ENCODE measurements at places on chromosomes 12 and 14.
A peak's percentile ranks its signal among the peaks of the same experiment; 100 is the strongest.

GRCh38 chr12:130713581-130713991 is 2.5 kb downstream of the RIMBP2 start:
- no peak for DNase-seq

DNA sequence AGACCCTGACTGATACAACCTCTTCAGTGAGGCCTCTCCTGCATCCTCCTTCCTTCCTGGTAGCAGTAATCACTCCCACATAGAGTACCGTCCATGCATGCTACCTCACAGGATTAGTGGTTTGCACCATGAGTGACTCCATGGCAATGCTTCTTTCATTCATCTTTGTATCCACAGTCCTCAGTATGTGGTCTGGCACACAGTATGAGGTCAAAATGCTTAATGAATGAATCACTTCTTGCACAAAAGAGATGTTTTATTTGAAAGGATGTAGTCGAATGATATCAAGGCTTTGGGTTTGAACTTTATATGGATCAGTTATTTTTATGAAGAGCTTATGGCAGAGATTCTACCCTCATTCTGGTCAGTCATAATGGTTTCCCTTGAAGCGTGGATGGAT is 42.2 kb downstream of the KCNA5 start:
- peak; percentile 96 for DNase-seq

DNA sequence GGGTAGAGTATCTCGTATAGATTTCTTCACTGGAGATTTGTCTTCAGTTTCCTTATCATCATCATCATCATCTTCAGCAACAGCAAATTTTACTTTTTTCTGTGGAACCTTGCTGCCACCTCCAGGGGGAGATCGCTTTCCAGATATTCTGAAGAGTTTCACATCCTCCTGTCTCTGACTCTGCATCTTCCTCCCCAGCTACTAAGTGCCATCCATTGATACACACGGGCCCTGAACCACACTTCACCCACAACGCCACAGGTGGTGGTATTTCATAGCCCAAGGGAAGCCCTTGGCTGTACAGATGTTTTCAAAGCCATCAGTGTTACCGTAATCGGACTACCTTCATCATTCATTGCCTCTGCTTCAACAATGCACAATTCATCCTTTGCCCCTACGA is 82.2 kb downstream of the PPP2R5C start:
- no peak for DNase-seq

DNA sequence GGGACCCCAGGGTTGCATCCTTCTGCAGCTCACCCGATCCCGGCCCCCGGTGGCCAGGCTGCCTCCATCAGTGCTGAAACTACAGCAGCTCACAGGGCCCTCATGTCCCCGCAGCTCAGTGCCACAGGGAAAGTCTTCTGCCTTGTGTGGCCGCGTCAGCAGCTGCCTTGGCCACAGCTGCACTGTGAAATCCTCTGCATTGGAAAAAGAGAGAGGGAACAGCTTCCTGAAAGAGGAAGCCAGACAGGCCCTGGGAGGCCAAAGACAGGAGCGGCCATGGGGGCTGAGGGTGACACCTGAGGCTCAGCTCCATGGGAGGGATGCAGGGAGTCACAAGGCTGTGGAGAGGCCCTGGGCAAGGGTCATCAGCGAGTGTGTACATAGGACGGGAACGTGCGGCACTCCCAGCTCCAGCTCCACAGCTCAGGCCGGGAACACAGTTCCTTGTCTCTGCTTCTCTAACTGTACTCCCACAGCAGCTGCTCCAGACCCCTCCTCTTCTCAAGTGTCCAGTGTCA is 32.7 kb downstream of the PARP2 start:
- no peak for DNase-seq

DNA sequence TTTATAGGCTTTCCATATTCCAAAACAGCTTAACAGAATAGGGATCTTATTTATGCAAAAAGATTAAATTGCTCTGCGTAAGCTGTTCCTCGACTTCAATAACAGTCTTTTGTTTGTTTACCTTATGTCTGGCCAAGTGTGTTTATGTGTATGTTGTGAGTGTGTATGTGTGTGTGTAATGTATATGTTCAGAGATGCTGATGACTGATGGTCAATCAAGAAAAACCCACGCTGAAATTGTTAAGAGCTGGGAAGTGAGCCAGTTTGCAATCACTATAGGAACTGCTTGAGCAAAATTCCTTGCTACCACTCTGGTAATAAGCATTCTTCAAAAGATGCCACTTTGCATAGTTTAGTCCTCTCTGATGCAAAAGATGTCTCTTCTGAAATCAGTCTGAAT is 59.6 kb downstream of the PRKD1 start:
- DNase-seq = no peak

GRCh38 chr12:49060237-49061156 is at the start of gene KMT2D:
Gene KMT2D, minus strand, starts transcription at chr12:49060794. Its CDS starts 5,470 bp downstream, at chr12:49055324.
- DNase-seq = peak; percentile 88

DNA sequence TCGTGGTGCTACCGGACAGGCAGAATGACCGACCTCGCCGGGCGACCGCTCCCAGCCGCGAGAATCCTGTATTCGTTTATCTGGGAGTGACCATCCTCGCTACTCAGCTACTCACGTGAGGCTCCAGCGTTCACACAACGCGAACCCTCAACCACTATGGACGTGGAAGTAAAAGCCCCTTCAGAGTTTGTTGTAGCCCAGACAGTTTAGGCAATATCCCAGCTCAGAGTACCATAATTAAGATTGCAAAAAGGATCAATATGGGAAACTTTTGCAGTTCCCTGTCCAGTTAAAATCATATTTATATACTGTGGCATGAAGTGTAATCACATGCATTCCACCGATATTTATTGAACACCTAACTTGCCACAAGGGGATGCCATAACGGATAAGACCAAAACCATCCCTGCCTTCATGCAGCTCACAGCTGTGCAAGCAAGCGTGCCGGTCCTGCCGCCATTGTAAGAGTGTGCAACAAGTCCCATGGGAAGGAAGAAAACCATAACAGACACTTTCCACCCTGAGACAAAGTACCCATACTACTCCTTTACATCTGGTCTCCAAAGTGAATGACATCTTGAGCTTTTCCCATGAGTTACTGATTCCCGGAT is 938 bp upstream of the MAX start:
- peak; percentile 12 for DNase-seq

DNA sequence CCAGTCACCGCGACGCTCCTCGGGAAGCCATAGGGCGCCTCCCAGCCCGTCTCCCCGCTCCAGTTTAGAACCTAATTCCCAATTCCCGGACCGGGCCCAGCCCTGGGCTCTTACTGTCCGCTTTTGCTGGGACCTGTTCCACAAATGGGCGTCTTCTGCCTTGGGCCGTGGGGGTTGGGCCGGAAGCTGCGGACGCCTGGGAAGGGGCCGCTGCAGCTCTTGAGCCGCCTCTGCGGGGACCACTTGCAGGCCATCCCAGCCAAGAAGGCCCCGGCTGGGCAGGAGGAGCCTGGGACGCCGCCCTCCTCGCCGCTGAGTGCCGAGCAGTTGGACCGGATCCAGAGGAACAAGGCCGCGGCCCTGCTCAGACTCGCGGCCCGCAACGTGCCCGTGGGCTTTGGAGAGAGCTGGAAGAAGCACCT is 797 bp downstream of the UNG start:
- DNase-seq = peak; percentile 34

DNA sequence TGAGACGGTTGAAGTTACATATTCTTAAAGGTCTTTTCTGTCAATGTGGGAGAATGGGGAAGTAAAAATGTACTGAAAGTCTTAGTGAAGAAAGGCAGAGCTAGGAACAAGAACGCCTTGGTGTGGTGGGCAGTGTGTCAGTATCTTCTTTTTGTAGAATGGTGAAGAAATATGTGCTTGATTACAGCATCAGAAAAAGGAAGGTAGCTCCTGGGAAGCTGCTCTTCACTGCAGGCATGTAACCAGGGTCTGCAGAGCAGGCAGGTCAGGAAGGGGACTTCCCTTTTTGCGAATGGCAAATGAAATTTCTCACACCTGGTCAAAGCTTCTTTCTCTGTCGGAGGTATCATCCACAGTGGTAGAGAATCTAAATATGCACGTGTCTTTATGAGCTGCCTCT is 226.2 kb downstream of the ADAMTS20 start:
- no peak for DNase-seq

- DNase-seq = no peak
These were observed 18.3 kb downstream of the PLEK2 start for GRCh38 chr14:67393689-67394088.

GRCh38 chr12:54225666-54226065 is 36.9 kb upstream of the SMUG1 start:
- no peak for DNase-seq

- no peak for DNase-seq
These were observed 209.0 kb upstream of the RTL1 start for GRCh38 chr14:101112351-101113107.

DNA sequence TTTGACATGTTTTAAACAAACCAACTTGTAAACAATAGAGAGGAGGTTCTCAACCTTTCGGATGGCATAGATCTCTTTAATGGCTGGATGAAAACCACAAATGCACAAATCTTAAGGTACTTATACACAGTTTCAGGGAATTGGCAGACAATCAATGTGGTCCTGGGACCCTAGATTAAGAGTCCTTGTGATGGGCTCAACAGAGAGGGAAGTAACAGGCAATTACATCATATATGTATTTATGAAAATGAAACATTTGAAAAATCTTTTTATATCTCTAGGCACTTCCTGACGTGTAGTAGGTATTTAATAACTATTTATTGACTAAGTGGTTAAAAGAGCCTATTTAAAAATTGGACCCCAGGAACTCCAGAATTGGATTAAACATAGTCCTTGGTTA is 897 bp downstream of the ACTR10 start:
- DNase-seq = no peak

DNA sequence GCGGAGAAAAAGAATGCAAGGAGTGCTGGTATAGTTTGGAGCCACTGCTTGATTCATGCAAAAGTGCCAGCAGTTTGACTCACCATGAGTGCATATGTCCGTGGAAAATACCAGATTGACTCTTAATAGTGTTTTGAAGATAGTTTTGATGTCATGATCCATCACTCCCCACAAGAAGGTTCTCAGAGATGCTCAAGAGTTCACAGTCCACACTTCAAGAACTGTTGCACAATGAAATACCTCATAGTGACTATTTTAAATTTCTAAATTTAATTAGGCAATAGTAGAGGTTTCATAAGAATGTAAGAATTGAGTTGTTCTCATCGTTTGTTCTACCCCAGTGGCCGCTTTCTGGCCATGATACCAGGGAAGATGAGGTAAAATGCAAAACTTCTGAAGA is 286.6 kb upstream of the RGS6 start:
- peak; percentile 46 for DNase-seq

DNA sequence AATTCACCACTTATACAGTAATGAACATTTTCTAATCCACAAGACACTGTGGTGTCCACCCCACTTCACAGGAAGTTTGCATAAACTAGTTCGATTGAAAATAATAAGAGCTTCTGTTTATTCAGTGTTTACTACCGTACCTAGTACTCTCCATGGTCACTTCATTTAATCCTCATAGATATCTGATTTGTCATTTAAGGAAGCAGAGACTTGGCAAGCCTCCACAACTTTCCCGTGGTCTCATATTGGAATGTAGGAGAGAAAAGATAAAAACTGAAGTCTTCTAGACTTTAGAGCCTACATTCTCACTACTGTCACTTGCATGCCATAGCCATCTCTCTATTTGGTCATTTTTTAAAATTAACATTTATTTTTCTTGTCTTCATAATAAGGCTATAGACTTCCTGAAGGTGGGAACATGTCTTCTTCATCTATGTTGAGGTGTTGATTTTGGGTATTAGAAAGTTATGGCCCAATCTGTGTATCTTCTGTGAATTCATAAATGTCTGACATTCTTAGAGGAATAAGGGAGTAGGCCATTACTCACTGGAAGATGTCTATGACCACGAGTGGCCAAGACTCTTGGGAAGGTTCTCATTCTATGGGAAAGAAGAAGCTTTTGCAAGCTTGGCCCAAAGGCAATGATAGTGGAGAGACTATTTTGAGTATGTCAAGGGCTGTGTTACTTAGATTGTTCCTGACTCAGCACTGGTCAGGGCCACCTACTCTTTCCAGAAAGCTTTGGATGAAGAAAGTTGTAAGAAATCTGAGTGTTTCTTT is 423.7 kb downstream of the LRIG3 start:
- DNase-seq = peak; percentile 88

- no peak for DNase-seq
These were observed 33.2 kb upstream of the KCNH3 start for GRCh38 chr12:49505672-49506071.

DNA sequence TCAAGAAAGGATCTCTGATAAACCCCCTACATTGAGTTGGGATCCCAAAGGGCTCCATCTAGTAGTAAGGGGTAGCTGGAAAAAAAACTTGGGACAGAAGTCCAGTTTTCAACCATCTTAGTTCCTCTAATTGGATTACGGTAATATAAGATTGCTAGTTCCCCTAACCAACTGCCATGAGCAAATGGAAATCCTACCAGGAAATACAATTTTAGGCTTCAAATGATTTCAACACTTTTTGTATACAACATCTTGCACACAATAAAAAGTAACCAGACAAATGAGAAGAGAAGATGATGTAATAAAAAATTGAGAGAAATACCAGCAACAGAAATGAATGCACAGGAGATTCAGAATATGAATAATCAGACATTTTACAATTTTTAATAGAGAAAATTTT is 73.0 kb downstream of the TSHR start:
- no peak for DNase-seq

DNA sequence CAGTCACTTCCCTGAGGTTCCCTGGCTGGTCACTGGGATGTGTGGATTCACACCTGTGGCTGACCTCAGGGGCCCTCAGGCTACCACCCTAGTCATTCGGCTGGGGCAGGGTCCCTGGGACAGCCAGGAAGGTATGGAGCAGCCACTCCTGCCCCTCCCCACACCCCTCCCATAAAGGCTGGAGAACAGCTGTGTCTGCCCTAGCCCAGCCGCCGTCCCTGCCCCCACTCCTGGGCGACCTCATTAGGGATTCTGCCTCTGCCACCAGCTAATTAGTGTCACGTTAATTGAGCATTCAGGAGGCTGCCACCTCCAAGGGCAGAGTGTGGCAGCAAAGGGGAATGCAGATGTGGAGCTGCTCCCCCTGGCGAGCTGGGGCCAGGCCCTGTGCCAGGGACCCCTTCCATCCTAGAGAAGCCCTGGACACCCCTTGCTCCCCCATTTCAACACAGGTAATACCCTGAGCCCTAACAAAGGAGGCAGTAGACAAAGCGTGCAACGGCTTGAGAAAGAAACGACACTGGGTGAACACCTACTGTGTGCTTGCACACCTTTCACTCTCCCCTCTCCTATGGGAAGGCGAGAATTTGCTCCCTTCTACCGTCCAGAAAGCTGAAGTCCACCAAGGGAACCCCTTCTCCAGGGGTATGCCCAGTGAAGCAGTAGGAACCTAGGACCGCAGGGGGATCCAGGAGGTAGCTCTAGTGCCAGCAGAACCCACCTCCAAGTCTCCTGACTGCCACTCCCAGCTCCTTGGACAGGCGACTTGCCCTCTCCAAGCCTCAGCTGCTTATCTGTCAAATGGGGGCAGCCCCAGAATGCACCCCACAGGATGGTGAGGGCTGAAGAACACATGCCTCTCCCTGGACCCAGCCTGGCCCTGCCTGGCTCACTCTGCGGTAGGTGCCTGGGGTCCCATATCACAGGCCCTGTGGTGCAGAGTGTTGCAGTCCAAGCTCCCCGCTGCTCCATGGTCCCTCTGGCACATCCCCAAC is 45.1 kb downstream of the FAM222A start:
- DNase-seq = no peak

GRCh38 chr12:132886529-132887477 is 602 bp downstream of the CHFR start:
- DNase-seq = peak; percentile 4

GRCh38 chr14:99672506-99673304 is 11.4 kb upstream of the CYP46A1 start:
- DNase-seq = no peak

GRCh38 chr14:74620497-74620921 is 8.5 kb upstream of the LTBP2 start:
- DNase-seq = peak; percentile 96

- no peak for DNase-seq
These were observed 19.4 kb downstream of the SETD1B start for GRCh38 chr12:121823101-121823726.

All from brain microvascular endothelial cell (primary cell).